Small intestine (tissue), 16 donors: ENCODE measurements at places on chromosomes 11 and 22. TPM values are rescaled to one million over a fixed set of nuclear protein-coding genes. Genes with fewer than 3 reads are reported as not detected.

The SCGB1A1 gene
- polyA plus RNA-seq: 4.6 TPM

GRCh38 chr22:47657224-47657623 is 894.8 kb downstream of the TBC1D22A start:
- no peak for DNase-seq

The PARVG gene
- 5.7 TPM for polyA plus RNA-seq

The CEND1 gene
- 3.3 TPM for polyA plus RNA-seq

The SMIM38 gene
- 0.09 TPM for polyA plus RNA-seq

DNA sequence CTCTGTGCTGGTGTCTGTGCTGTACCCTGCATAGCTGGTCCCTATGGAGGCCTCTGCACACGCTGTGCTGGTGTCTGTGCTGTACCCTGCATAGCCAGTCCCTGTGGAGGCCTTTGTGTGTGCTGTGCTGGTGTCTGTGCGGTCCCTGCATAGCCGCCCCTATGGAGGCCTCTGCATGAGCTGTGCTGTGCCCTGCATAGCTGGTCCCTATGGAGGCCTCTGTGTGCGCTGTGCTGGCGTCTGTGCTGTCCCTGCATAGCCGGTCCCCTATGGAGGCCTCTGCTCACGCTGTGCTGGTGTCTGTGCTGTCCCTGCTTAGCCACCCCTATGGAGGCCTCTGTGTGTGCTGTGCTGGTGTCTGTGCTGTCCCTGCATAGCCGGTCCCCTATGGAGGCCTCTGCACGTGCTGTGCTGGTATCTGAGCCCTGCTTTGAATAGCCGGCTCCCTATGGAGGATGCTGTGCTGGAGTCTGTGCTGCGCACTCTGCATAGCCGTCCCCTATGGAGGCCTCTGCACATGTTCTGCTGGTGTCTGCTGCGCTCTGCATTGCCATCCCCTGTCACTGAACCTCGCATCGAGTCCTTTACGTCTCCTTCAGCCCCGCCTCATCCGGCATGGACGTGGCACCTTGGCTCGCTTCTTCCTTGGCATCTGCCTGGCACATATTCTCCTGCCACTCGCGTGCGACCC is 6.2 kb downstream of the NADSYN1 start:
- DNase-seq: no peak

The CD3E gene
- 5.9 TPM for polyA plus RNA-seq

- DNase-seq: no peak
Observed at GRCh38 chr22:46593211-46593681, 26.9 kb upstream of the GRAMD4 start.

- peak; percentile 53 for DNase-seq
Observed at GRCh38 chr11:67437082-67437808, at the start of gene PTPRCAP. TSS of gene PTPRCAP (minus strand) at chr11:67437682. CDS start at chr11:67437619, 63 bp downstream.

DNA sequence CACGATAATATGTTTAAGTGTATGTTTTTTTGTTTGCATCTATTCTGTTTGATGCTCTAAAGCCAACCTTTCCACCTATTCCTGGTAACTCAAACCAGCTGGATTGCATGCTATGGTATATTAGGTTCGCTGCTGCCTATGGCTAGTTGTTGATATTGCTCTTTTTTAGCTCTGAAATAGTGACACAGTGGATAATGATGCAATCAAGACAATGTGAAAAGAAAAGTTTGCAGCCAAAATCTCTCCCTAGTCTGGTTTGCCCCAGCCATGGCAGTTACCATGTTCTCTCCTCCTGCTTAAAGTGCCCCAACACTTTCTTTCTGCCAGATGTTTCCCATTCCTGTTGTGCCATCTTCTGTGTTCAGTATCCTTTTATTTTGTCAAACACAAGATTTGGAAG is 269.7 kb downstream of the DYNC2H1 start:
- no peak for DNase-seq

GRCh38 chr11:36427079-36427478 is 83.0 kb downstream of the TRAF6 start:
- no peak for DNase-seq

GRCh38 chr22:30562366-30562765 is 12.1 kb downstream of the GAL3ST1 start:
- DNase-seq: peak; percentile 95

DNA sequence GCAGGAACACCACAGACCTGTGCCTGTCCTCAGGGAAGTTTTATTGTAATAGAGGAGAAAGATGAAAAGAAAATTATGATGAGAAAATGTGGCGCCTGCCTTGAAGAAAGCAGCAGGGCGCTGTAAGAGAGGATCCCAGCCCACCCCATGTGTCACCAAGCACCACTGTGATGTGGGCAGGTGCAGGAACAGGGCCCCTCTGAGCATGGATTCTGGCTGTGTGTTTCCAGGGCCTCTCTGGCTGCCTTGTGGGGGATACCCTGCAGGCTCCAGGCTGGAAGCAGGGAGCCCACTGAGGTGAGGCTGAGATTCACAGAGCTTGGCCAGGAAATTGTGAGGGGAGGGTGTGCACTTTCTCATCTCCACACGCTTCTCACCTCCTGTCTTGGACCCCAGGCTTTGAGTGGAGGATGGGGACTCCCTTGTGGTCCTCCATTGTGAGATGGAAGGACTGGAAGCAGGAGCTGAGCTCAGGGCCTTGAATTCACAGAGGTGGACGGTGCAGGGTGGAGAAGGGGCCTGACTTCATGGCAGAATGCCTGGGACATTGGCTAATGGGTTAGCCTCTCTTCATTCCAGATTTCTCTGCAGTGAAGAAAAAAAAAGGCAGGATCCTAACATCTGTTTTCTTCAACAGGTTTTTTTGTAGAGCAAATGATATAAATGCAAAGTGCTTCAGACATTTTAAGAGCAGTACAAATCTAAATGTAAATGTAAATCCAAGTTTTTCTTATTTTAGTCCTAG is 246.6 kb upstream of the B3GAT1 start:
- no peak for DNase-seq

The F2 gene
- 0.09 TPM for polyA plus RNA-seq

The ADAMTS15 gene
- not detected for polyA plus RNA-seq

GRCh38 chr11:118370774-118371173 is 11.4 kb downstream of the UBE4A start:
- no peak for DNase-seq

DNA sequence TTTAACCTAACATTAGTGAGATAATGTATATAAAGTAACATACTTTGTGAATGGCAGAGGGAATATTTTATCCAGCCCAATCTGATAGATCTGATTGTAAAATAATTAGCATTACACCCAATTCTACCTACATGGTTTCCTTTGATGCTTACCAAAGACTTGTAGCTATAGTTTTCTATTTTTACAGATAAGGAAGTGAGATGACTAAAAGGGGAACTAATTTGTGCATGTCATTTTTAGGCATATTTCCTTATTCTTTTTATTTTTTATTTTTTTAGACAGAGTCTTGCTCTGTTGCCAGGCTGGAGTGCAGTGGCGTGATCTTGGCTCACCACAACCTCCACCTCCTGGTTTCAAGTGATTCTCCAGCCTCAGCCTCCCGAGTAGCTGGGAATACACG is 793.7 kb upstream of the LRRC4C start:
- DNase-seq: no peak

- DNase-seq: no peak
Observed at GRCh38 chr11:12746593-12747097, 72.4 kb downstream of the TEAD1 start.

The TENM4 gene
- 0.31 TPM for polyA plus RNA-seq

GRCh38 chr11:73157101-73158010 is 15.2 kb upstream of the FCHSD2 start:
- DNase-seq: no peak

The GDPD5 gene
- polyA plus RNA-seq: 9.2 TPM

- DNase-seq: no peak
Observed at GRCh38 chr22:32480238-32480637, 5.6 kb downstream of the FBXO7 start.

GRCh38 chr11:75421035-75421602 is 11.9 kb downstream of the KLHL35 start:
- no peak for DNase-seq

- DNase-seq: peak; percentile 22
Observed at GRCh38 chr11:9276571-9276970, 11.4 kb upstream of the DENND5A start.

- no peak for DNase-seq
Observed at GRCh38 chr11:113591117-113591516, 115.0 kb downstream of the TMPRSS5 start.

- DNase-seq: no peak
Observed at GRCh38 chr11:67530282-67530592, 7.0 kb upstream of the CABP2 start.
